Nucleus accumbens (tissue), 56 donors: ENCODE measurements at places on chromosomes 6 and 20.

DNA sequence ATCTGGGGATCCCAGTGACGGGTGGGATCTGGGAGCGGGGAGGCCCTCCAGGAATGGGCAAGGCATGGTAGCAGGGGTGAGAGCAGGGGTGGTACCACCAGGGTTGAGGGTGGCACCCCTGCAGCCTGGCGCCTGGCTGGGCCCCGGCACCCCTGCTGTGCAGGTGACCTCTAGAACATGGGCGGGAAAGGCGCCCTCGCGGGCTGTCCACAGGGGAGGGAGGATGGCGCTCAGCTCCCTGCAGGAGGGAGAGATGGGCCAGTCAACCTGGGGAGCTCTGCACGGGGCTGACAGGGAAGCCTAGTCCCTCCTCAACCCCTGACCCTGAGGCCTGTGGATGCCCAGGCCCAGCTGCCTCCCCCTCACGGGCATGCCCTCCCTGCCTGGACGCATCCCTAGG lies 61.6 kb upstream of the SLCO4A1 start:
- DNase-seq, result no peak

DNA sequence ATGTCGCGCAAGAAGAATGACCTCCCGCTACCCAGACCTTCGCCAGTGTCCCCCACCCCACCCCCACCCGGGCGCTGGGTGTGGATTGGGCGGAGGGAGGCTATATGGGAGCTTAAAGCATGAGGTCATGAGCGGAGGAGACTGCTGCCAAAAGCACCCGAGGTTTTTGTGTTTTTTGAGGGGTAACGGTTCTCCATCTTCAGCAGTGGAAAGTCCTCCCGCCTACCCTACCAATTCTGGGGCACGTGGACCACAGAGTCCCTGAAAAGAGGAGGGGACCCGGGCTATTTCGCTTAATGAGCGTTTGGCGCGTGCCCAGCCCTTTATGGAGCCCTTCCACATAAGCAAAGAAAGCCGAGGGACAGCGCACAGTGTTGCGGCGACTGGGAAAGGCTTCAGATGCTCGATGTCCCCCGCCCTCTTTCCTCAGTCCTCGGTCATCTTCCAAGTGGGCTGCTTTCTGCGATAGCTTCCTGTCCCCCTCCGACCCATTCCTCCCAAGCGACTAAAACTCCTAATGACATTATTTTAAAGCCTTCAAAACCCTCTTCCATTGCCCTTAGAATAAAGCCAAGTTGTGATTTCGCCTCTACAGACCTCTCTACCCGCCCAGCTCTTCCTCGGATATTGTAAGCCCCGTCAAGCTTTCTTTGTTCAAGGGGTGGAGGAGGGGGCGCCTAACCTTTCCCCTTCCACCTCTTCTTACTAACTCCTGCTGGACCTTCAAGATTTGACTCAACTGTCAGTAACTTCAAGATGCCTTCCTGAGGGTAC lies 2.1 kb upstream of the TRERF1 start:
- no peak for DNase-seq

GRCh38 chr6:28377879-28378278 lies 21.7 kb downstream of the ZSCAN12 start:
- no peak for DNase-seq

DNA sequence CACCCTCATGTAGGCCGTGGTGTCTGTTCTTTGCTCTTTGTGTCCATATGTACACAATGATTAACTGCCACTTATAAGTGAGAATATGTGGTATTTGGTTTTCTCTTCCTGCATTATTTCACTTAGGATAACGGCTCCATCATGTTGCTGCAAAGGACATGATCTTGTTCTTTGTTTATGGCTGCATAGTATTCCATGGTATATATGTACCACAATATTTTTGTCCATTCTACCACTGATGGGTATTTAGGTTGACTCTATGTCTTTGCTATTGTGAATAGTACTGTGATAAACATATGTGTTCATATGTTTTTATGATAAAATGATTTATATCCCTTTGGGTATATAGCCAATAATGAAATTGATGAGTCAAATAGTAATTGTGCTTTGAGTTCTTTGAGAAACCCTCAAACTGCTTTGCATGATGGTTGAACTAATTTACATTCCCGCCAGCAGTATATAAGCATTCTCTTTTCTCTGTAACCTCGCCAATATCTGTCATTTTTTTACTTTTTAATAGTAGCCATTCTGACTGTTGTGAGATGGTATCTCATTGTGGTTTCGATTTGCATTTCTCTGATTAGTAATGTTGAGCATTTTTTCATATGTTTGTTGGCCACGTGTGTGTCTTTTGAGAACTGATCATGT lies 174.4 kb upstream of the NT5E start:
- DNase-seq, result no peak

- DNase-seq, result no peak
These were observed 282.7 kb downstream of the PLCB1 start for GRCh38 chr20:8414586-8415274.

DNA sequence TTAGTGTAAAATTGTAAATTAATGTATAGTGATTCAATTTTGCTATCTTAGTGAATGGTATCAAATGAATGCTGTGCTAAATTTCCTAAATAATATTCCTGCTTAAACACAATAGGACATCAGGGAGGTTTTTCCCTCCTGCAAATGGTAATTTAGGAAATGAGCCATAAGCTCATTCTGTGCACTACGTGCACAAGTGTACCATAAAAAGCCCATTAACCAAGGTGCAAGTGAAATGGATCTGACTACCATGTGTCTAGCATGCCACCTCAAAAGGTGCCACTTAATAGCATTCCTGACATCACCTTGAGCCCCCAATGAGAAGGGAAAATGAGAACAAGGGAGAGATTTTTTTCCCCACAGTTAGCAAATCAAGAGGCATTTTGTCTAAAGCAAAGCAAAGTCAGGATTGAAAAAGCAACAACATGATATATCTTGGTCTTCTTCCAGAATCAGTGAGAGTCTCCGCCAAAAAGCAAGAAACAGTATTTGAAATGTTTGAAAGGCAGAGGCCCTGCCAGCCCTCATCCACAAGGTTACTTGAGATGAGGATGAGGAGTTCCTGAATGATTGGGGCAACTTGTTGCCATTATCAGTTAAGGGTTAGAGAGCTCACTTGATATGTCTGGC lies 334.2 kb upstream of the RSPO3 start:
- DNase-seq, result no peak

- DNase-seq, result no peak
These were observed 14.7 kb downstream of the SCUBE3 start for GRCh38 chr6:35228481-35228880.

DNA sequence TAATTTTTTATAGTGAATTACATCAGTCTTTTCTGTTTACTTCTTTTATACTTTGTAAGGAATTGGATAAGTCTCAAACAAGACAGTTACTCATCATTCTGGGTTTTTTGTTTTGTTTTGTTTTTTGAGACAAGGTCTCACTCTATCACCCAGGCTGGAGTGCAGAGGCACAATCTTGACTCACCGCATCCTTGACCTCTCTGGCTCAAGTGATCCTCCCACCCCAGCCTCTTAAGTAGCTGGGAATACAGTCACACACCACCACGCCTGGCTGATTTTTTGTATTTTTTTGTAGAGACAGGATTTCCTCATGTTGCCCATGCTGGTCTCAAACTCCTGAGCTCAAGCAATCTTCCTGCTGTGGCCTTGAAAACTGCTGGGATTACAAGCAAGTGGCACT lies 524.3 kb downstream of the EYS start:
- no peak for DNase-seq

GRCh38 chr20:8094415-8094818 lies 37.6 kb upstream of the PLCB1 start:
- DNase-seq, result no peak

- no peak for DNase-seq
These were observed 20.6 kb downstream of the JARID2 start for GRCh38 chr6:15266423-15266996.

DNA sequence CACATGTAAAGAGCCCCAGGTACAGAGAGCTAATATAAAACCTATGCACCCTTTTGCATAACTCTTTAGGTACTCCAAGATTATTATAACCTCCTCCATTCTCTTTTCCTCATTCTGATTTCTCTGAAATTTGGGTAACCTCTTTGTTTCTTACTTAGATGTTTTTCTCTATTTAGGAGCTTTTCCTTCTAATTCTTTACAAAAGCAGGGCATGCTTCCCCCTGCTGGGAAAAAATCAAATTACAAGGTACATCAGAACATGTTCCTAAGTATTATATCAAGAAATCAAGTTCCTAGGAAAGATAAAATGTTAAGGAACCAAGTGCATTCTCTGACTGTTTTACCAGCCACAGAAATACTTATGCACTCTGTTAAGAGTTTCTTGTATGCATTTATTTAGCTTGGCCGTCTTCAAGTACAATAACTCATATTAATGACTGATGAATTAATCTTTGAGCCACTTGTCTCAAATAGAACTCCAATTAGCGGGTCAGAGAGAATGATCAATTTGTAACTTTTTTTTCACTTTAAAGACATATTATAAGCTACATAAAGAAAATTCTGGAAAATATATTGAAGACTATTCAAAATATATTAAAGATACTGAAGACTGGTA lies 2.1 kb downstream of the KHDRBS2 start:
- no peak for DNase-seq

DNA sequence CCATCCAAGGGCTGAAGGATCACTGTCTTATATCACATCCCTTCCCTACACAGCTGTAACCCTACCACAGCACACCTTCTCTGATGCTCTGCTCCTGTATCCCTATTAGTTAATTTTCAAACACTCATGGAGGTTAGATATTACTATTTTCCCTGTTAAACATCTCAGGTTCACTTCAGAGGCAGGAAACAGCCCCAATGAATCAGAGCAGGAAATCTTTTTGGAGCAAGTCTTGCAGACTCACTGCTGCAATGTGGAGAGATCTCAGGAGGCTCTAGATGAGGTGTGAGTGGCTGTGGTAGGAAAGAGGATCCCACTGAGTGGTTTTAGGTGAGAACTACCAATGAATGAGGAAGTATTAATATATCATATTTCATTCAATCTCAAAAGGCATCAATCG lies 19.7 kb upstream of the HTR1B start:
- no peak for DNase-seq

- DNase-seq, result no peak
These were observed 32.4 kb downstream of the FARS2 start for GRCh38 chr6:5293692-5294091.

- DNase-seq, result no peak
These were observed 333.2 kb downstream of the RIMS1 start for GRCh38 chr6:72219536-72219935.

DNA sequence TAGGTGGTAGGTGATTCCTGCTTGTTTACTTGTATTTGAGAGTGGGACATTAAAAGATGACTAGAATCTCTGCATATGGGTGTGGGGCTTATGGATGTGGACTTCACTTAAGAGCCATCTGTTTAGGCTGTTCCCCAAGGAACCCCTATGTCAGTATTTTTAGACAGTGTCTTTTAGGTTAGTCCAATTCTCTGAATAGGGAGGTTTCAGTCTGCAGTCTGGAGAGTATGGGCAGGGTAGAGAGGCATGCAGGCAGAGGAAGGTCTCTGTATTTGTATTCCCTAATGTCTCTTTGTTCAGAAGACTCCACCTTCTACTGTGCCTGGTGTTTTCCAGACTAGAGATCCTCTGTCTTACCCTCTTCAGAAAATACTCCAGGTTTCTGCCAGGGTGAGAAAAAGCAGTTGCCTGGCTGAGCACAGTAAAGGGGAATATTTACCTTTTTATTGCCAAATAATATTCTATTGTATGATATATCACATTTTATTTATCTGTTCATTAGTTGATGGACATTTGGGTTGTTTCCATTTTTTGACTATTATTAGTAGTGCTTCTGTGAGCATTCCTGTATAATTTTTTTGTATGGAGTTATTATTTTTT lies 19.1 kb downstream of the SLX4IP start:
- DNase-seq, result no peak

DNA sequence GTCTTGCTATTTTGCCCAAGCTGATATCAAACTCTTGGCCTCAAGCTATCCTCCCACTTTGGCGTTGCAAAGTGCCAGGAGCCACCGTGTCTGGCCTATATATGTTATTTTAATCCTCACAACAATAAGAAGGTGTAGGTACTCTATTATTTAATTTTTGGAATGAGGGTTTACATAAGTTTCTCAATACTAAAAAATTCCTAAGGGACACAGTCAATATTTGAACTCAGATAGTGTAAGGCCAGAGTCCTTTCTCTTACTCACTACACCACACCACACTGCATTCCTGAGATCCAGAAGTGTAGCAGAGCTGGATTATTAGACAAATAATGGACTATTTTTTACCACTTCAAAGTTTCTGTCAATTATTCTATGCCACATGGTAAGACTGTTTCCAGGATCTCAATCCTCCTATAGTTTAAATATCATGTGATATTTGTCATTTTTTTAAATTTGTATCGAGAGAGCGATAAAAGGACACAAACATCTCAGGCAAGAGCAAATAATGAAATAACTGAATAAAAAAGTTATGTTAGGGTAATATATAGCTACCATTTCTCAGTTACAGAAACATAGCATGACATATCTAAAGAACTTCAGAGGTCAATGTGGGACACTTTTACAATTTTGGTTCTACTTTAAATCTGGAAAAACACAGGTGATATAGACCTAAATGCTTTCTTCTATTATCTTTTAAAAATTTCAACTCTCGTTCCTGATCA lies 162.2 kb upstream of the THEMIS start:
- DNase-seq, result no peak

DNA sequence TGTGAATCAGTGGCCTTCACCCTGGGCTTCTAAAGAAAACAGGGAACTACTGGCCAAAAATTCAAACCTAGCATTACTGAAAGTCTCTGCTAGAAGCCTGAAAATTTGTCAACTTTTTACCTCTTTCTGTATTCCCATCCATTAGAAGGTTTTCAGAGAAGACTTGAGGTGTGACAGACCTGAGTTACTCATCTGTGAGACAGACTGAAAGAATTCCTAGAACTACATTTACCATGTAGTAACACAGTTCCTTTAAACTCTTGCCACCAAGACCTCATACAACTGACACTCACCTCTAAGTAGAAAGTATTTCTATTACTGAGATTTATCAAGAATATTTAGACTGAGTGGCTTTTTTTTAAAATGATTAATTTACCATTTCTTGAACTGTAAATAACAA lies 4.5 kb downstream of the DPM1 start:
- no peak for DNase-seq

GRCh38 chr6:84314377-84314898 lies 87.0 kb upstream of the CEP162 start:
- DNase-seq, result no peak

DNA sequence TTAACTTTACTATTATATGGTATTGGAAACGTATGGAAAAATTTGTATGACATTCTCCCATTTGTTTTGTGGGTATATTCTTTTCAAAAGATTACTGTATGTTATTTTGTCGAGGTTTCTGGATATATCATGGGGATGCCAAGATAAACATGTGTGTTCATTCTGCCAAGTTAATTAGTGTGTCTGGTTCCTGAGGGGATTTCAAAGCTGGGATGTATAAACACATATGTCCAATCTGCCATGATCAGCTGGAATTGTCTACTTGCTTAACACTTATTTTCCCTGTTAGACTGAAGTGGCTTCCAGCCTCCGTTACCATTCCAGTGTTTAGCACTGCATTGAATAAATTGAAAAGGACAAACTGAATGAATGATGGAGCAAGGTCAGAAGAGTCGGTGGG lies 86.2 kb downstream of the DNAH8 start:
- DNase-seq, result no peak

- DNase-seq, result no peak
These were observed 67.1 kb upstream of the ADGRF4 start for GRCh38 chr6:47631269-47631772.

GRCh38 chr20:3243718-3244358 lies 4.8 kb upstream of the SLC4A11 start:
- DNase-seq, result no peak
